ENCODE measurements at places on chromosomes 6 and 20.

DNA sequence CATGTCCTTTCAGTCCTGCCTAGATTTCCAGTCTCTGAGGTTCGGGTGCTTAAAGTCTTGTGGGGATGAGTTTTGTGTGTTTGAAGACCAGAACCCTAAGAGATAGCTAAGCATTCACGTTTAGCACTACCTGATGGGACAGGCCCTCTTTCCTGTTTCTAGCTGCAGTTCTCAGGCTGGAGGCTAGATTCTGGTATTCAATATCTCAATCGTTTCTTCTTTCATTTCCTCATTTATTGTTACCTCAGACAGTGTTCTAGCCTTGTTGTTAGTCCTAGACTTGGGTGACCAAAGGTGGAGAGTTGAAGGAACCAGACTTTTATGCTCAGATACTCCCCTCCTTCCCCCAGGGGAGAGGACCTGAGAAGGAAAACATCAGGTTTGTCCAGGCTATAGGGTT lies 16.8 kb downstream of the CEP250 start:
- no peak for DNase-seq

DNA sequence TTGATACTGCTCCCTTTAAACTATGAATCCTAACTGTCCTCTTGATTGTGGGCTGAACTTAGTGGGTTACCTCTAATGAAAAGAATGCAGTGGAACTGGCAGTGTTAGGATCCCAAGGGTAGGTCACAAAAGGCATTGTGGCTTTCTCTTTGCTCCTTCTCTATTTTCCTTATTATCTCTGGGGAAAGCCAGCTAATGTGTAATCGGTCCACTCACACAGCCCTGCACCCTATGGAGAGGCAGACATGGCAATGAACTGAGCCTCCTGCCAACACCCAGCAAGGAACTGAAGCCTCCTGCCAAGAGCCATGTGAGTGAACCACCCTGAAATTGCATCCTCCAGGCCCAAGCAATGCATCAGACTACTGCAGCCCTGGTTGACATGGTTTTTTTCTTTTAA lies 24.6 kb upstream of the ZNF133 start:
- no peak for DNase-seq

GRCh38 chr6:17226786-17227233 lies 54.4 kb upstream of the RBM24 start:
- no peak for DNase-seq

DNA sequence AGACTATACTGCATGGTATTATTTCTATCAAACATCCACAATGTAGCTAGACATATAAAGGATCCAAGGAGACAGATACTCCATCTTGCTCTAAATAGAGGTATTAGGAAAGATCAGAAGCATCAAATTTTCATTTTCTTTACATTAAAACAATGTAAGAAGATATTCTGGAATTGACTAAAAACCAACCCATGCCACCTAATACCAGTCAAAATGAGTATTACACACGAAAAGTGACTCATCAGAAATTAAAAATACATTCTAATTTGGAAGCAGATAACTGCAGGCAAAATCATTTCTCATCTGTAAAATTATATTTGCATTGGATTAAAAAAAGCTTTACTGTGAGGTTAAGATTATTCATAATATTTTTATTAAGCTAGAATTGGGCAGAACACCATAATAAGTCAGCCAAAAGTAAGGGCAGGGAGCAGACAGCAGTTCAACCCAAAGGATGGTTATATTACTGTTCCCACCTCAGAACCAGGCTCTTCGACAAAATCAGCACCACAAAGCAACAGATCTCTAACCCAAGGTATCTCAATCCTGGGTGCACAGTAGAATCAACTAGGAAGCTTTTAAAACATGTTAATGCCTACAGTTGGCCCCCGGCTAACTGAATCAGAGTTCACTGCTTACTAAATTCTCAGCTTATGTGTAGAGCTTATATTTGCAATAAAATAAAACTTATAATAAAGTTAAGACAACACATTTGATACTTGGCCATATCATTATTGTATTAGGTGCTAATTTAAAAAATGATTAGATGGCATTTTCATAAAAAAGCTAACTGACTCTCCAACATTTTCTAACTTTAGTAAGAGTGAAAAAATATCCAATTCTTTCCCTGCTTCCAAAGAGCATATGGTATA lies 35.2 kb downstream of the SAMD3 start:
- DNase-seq = no peak

- DNase-seq = no peak
These were observed 48.6 kb upstream of the PTPRT start for GRCh38 chr20:43238266-43238665.

DNA sequence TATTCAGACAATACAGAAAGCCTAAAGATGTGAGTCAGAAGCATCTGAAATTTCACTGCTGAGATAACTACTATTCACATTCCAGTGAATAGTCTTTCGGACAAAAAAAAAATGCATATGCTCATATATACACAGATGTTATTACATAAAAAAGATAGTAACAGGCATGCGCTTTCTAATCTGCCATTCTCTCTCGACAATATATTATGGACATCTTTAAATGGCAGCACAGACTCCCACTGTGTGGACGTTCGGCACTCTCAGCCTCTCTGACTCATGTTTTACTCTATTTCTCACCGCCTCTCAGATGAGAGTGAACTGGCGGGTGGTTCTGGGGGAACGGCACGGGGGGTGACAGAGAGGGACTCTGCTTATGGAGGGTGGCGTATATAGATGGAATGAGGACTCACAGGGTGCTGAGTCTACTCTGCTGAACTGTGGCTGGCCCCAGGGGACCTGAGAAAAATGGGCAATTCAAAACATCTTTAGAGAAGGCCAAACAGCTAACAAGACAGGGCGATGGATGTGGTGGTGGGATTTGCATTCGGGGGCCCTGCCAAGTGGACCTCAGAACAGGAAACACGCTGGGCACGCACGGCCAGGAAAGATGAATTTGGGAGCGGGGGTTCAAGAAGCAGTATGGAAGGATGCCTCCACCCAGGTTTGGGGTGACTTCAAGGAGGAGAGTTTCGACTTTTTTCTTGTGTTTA lies 68.9 kb downstream of the MDGA1 start:
- DNase-seq = peak; percentile 59

DNA sequence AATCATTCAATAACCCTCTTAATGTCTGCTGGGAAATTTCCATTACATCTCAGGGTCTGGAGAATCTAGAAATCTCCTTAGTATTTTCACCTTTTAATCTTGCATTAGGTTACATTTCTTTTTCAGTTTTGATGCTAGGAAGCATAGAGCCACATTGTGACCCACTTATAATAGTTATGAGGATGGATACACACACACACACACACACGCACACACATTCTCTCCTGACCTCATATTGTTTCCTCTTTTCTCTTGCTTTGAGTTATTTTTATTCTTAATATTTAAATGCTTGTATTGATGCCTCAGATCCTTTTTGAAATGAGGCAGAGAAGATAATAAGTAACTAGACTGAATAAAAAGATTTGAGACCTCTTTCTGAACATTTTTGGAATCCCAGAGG lies 128.4 kb downstream of the KLHL32 start:
- DNase-seq = no peak

DNA sequence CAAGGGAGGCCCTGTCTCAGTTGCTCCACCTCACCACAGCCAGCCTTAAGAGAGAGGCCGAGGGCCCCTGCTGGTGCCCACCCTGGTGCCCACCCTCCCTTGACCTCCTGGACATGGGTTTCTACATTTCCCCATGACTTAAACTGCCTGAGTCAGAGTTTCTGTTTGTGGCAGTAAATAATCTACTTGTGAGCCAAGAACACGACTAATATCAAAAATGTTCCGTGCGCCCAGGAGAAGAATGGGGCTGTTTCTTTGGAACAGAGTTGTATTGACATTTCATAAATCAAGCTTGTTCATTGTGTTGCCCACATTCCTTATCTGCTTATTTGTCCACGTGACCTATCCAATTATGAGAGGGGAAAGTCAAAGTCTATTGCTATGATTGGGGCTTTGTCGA lies 143.5 kb downstream of the ANKRD60 start:
- no peak for DNase-seq

DNA sequence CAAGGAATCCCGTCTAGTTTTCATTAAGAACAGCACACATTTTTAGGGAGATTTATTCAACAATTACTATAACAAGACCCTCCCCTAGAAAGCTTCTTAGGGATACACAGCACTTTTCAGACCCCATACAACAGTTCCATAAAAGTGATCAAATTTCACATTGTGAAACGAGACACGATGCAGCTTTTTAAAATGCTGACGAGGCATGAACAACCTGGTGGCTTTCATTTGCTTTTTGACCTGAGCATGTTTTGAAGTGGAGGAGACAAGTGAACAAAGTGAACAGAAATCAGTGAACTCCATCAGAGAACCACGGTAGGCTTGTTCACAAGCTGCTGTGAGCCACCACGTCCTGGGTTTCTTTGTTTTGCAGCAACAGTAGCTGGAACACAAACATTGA lies 112.2 kb downstream of the PCSK2 start:
- no peak for DNase-seq

- DNase-seq = no peak
These were observed 118.1 kb downstream of the UST start for GRCh38 chr6:148864941-148865340.

DNA sequence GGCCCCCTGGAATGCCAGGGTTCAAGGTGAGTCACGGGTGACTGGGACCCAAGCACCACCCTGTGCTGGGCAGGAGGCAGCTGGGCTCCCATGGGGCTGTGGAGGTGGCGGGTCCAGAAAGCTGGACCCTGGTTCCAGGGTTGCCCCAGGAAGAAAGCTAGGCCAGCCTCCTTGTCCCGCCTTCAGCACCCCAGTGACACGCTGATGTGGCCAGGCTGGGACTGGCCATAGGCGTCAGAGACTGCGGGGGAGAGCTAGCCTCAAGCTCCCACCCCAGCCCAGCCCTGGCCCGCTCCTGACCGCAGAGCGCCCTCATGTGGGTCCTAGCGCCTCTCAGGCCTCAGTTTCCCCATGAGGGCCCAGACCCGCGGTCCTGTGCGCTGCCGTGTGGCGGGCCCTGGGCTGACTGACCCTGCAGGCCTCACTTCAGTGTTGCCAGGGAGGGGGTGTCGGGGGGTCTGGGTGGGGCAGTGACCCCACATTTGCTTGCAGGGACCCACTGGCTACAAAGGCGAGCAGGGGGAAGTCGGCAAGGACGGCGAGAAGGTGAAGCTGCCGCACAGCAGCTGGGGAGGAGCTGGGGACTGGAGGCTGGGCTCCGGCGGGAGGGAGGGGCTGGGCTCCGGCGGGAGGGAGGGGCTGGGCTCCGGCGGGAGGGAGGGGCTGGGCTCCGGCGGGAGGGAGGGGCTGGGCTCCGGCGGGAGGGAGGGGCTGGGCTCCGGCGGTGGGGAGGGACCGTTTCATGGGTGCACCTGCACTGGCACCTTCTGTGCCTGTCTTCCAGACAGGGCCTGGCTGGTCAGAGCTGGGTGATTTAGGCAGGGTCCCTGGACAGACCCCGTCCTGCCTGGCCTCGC lies 7.9 kb downstream of the COL9A3 start:
- DNase-seq = peak; percentile 69

DNA sequence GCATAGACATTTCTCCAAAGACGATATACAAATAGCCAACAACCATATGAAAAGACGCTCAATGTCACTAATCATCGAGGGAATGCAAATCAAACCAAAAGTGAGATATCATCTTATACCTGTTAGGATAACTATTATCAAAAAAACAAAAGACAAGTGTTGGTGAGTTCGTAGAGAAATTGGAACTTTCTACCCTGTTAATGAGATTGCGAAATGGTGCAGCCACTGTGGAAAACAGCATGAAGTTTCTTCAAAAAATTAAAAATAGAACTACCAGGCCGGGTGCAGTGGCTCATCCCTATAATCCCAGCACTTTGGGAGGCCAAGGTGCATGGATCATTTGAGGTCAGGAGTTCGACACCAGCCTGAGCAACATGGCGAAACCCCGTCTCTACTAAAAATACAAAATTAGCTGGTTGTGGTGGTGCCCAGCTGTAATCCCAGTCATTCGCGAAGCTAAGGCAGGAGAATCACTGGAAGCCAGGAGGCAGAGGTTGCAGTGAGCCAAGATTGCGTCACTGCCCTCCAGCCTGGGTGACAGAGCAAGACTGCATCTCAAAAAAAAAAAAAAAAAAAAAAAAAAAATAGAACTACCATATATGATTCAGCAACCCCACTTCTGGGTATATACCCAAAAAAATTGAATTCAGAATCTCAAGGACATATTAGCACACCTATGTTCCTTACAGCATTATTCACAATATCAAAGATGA lies 170.0 kb upstream of the ZNF184 start:
- DNase-seq = no peak
